Activated gamma-delta T cell treated with Interleukin-2 at 50 U/mL for 16 hours (primary cell): ENCODE measurements at places on chromosomes 1 and 21.

GRCh38 chr1:39649636-39650185, 10.3 kb upstream of the HEYL start:
- DNase-seq, result no peak

GRCh38 chr1:218983848-218984247, 189.8 kb upstream of the LYPLAL1 start:
- no peak for DNase-seq

DNA sequence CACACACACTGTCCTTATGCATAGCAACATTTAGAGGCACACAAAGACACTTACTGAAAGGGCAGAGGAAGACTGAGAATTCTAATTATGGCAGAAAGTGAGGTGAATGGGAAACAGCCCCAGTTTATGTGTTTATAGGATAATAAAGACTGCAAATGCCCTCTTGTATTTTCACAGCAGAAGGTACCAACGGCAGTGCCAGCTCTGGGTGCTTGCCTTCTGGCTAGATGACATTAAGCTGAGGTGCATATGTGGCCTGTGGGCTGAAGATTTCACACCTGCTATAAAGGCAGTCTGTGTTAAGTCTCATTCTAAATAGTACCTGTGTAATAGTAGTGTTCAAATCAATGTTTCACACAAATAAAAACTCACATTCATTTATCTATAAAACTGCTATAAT, 347.2 kb upstream of the ZRANB2 start:
- DNase-seq, result no peak

- DNase-seq, result no peak
Measured at GRCh38 chr1:83715550-83715949, 283.4 kb downstream of the TTLL7 start.

DNA sequence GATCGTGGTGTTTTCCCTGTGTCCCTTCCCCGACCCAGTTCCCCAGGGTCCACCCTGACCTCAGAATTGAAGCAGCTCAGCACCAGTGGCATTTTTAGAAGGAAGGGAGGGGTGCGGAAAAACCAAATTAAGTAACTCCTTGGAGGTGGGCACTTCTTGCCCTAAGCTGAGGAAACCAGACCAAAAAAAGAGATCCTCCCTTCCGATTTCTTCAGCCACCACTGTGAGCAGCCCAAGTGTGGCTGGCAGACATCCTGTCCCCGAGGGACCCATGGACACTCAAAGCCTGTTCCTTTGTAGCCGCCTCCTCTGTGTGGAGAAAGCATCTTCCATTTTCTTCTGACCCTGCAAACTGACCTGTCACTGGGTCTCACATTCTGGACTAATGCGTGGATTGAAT, 31.3 kb downstream of the KIRREL1 start:
- DNase-seq, result no peak

DNA sequence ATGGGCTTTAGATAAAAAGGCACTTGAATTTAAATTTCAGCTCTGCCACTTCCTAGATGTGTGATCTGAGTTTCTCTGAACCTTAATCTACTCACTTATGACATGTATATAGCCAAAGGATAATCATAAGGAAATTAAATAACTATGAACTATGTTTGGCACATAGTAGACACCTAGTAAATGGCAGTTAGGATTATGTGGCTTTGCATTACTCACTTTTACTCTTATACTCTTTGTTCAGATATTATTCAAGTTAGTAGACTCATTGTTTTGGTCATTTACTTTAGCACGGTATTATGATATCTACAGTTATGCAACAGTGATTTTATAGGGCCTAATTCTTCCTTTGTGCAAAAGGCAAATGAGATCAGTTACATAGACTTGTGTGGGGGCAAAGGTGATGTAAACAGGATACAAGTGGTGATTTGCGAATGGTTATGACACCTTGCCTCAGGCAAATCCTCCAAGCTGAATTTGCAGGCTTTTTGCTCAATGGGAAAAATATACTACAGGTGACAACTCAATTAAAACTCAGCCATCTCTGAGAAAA, 297.2 kb upstream of the PBX1 start:
- DNase-seq, result no peak

GRCh38 chr1:28256197-28256827, 3.0 kb upstream of the SESN2 start:
- DNase-seq, result no peak

DNA sequence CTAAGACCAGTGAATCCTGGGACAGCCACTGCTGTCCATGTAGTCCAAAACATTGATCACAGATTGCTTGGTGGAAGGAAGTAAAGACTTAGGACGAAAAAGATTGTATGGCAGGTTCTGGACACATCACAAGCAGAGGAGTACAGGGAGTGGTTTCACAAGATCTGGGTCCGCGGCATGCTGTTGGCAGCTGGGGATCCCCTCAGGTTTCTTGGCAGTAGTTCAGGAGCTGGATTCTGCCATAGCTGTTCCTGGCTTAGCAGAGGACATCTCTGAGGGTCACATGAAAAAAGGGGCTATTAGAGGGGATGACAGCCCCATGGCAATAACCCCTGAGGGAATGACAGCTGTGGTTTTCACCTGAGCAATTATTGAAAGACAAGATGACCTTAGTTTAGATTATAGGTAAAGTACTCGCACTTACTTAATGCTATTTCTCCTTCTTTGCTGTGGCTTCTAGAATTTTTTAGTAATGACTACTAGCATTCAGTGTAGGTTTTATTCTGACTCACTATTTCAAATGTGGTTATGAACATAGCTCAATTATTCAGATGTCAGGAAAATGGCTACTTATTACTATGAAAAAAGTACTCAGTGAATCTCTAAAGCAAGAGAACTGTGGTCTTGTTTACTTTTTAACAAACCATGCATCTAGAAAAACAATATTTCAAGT, 8.2 kb downstream of the KRTAP27-1 start:
- no peak for DNase-seq

DNA sequence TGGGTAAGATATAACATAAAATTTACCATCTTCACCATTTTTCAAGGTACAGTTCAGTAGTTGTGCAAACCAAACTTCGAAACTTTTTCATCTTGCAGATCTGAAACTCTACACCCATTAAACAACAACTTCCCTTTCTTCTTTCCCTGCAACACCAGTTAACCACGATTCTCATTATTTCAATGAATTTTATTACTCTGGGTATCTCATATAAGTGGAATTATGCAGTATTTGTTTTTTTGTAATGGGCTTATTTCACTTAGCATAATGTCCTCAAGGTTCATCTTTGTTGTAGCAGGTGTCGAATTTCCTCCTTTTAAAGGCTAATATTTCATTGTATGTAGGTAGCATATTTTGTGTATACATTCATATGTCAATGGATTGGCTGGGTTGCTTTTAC, 146.1 kb downstream of the SPATA46 start:
- DNase-seq, result no peak

GRCh38 chr1:215517441-215517891, 49.6 kb upstream of the KCTD3 start:
- no peak for DNase-seq

- DNase-seq, result no peak
Measured at GRCh38 chr1:109543283-109543987, 3.8 kb downstream of the GPR61 start.

GRCh38 chr1:7250176-7250575, 464.9 kb downstream of the CAMTA1 start:
- no peak for DNase-seq

DNA sequence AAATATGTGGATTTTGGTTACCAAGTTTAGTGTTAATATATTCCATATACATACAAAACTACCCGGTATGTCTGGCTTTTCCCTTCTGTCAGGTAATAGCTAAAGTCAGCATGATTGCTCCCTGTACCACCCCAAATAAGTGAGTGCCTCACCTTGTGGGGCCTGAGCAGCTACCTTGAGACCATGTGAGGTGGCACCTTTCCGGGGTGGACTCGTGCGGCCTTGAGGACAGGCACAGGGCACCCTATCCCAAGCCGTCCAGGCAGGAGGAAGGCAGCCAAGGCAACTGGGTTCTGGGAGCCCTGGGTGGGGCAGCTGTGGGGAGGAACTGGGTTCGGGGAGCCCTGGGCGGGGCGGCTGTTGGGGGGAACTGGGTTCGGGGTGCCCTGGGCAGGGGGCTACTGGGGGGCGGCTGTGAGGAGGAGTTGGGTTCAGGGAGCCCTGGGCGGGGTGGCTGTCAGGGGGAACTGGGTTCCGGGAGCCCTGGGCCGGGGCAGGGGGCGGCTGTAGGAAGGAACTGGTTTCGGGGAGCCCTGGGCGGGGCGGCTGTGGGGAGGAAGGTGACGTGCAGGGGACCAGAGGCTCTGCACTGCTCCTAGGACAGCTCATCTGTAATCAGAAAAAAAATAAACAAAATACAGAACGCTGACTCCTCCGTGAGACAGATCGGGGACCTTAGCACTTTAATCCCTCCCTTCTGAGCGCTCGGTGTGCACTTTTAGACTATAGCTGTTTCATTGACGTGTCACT, 63.3 kb downstream of the POFUT2 start:
- peak; percentile 21 for DNase-seq

GRCh38 chr1:172380441-172381244, 39.8 kb upstream of the C1orf105 start:
- peak; percentile 27 for DNase-seq

GRCh38 chr1:173427146-173428054, 49.7 kb upstream of the PRDX6 start:
- no peak for DNase-seq

DNA sequence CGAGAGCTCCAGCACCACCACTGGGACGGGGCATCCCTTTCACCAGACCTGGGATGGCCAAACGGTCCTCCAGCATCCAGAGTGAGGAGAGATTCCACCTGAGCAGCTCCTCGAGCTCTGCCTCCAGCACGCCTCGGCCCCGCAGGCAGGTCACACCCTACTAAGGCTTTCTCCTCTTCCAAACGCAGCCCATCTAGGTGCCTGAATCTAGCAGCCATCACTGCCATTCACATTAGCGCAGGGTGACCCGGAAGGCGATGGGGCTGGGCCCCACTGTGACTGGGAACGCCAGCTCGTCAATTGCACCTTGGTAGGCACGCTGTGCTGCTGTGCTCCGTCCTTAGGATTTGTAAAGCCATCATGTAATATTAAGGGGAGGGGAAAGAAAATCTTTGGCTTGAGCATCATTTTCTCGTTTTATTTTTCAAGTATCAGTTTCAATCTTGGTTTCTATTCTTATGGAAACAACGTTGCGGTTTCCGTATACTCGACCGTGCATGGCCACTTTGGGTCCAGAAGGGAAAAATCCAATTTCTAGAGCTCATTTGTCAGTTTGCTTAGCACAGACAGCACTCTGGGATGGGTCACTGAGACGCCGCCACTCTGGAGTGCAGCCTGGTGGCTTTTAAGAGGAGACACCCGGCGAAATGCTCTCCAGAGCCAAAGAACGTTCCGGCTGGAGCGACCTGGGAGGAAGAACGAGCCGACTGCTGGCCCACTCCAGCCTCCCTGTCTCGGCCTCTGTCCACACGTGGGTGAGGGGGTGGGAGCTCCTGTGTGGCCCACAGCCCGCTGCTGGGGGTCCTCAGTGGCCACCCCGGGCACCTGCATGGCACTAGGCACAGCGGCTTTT, 173.6 kb downstream of the PRDM16 start:
- DNase-seq, result no peak

DNA sequence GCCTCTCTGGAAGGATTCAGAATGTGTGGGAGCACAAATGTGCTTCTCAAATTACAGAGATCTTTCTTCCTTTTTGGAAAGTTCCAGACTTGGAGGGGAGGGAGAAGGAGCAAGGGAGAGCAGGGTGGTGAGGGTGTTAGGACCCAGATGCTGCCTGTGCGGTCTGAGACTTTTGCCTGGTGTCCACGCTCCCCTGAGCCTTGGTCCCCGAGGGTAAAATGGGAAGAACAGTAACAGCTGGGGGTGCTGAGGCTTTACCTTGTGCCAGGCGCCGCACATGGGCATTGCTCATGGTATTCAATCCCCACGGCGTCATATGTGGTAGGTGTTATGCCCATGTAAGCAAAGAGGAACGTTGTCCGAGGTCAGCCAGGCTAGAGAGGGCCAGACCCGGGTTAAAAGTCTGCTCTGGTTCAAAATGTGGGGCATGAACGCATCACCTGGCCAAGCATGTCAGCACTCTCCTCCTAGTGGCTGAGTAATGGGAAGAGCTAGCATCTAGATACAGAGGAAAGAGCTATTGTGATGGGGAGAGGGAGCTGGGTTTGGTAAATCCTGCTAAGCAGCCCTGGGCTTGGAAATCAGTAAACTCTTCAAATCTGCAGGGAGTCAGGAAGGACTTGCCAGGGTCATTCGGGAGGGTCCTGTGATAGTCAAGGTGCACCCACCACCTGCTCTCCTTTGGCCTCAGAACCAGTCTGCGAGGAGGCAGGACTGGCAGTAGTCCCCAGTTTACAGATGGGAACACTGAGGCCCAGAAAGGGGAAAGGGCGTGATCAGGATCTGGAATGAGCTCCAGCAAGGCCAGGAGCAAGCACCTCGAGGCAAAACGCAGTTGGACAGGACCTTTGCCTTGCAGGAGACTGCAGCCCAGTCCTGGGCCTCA, 4.5 kb upstream of the RUNX3 start:
- DNase-seq, result no peak

GRCh38 chr21:25887646-25888306, 153.0 kb downstream of the GABPA start:
- no peak for DNase-seq

GRCh38 chr21:40371329-40371728, 475.6 kb downstream of the DSCAM start:
- no peak for DNase-seq

- DNase-seq, result no peak
Measured at GRCh38 chr1:153490272-153491051, 30.0 kb upstream of the S100A7 start.

- DNase-seq, result no peak
Measured at GRCh38 chr1:224523676-224524075, 89.1 kb upstream of the WDR26 start.

DNA sequence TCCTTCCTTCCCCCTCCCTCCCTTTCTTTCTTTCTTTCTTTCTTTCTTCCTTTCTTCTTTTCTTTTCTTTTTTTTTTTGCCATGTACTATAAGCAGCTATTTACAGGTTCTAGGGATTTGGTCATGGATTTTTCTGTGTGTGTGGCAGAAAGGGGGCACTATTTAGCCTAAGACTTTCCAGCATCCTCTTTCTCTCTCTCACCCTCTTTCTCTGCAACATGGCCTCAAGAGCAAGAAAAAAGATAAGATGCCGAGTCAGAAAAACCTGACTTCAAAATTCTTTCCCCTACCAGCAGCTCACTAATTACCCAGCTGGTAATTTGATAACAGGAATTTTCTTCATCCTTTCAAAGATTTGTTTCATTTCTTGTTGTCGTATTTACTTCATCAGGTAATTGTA, 458.3 kb upstream of the ADAMTS5 start:
- no peak for DNase-seq

DNA sequence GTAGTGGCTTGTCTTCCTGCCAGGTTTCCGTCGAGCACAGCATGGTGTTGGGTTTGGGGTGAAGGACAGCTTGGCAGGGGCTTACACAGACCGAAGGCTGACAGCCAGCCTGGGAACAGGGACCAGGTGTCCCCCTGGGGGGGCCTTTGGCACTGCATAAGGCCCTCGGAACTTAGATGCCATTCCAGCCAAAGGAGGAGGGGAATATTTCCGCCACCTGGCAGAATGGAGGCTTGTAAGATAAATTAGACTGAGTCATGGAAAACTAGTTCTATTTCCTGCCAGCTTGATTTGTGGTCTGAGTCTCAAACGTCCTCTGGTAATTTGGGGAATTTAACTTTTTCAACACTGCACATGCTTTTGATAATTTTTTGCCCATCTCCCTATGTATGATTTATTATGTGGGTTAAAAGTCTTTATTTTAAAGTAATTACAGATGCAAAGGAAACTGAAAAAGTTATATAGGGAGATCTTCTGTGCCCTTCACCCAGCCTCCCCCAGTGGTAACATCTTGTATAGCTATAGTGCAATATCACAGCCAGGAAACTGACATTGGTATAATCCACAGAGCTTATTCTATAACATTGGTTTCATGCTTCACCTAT, 11.5 kb upstream of the TMEM51 start:
- DNase-seq, result no peak

GRCh38 chr1:109928591-109929111, 18.0 kb downstream of the CSF1 start:
- DNase-seq, result no peak
